ENCODE measurements at places on chromosomes 1 and 21.
A peak's percentile ranks its signal among the peaks of the same experiment; 100 is the strongest.

GRCh38 chr1:209356976-209357377 is 226.5 kb upstream of the CAMK1G start:
- DNase-seq, result no peak

- no peak for DNase-seq
Measured at GRCh38 chr1:112457955-112458354, 50.8 kb upstream of the WNT2B start.

GRCh38 chr1:67053535-67053784 is 488 bp downstream of the SLC35D1 start:
- peak; percentile 34 for DNase-seq

- DNase-seq, result no peak
Measured at GRCh38 chr1:115056395-115056798, 26.8 kb downstream of the TSHB start.

GRCh38 chr1:208336137-208336518 is 91.9 kb upstream of the PLXNA2 start:
- DNase-seq, result no peak

DNA sequence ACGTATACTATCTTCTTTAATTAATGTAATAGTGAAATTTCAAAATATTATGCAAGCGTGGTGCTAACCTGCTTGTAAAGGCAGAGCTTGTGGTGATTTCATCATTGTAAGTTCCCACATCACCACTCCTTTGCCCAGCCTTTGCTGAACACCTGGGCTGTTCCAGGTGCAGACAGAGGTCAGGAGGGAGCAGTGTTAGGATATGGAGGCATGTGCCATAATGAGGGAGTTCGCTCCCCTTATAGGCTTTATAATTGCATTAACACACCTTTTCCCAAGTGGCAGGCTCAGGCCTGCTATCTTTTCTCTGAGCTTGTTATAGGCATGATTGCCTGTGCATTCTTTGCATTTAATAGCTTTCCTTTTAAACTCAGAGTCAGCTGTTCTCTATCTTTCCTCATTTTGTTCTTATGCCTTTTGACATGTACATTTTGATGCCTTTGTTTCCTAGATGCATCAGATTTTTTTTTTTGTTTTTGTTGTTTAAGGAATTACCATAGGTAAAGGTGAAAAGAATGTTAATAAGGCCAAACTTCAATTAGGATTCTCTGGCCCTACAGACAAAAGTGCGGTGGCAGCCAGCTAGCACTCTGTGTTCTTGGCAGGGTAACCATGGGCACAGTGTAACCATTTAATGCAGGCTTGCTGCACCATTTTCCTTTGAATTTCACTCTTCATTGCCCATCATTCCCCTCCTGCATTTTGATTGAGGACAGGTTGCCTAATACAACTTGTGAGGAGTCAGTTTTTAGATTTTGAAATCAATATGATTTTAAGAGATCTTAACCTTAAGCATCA is 12.6 kb downstream of the NPL start:
- DNase-seq, result no peak

Data from activated CD4-positive, alpha-beta T cell treated with anti-CD3 and anti-CD28 coated beads, Interleukin-2, amount 50 U/mL, for 16 hours (primary cell).